ENCODE measurements at places on chromosomes 5 and 9. TPM values are rescaled to one million over a fixed set of nuclear protein-coding genes. Genes with fewer than 3 reads are reported as not detected.

PDE6A gene
- under 0.01 TPM for total RNA-seq

PDLIM4 gene
- total RNA-seq = 47.7 TPM

SHB gene
- total RNA-seq = 9.4 TPM

P4HA2 gene
- 155 TPM for total RNA-seq

DNA sequence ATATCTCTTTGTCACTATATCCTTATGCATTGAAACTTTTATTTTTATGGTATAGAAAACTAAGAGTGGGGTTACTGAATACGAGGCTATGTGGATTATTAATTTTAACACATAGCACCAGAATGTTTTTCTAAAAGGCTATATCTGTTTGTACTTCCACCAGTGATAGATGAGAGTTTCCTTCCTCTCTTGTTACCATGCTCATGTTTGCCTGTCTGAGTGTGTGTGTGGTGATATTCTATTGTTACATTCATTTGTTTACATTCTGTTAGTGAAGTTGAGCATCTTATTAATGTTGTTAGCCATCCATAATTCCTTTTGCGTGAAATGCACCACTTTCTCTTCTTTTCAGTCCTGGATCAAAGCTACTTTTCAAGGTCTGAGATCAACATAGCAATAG lies 54.1 kb upstream of the ALDH1A1 start:
- H3K4me1 ChIP-seq = peaks cover 4% of the 10 kb centered on the region
- H3K36me3 ChIP-seq = no peaks in the 10 kb centered on the region
- H3K27me3 ChIP-seq = peaks cover 3% of the 10 kb centered on the region
- DNase-seq = no peak
- no peak overlapping the region for H3K27ac ChIP-seq
- H3K4me3 ChIP-seq = no peak overlapping the region

GRCh38 chr9:131260751-131261452 lies 15.4 kb downstream of the FAM78A start:
- H3K4me1 ChIP-seq = peaks cover 9% of the 10 kb centered on the region
- H3K27ac ChIP-seq = no peak overlapping the region
- DNase-seq = peak; percentile 66

DNA sequence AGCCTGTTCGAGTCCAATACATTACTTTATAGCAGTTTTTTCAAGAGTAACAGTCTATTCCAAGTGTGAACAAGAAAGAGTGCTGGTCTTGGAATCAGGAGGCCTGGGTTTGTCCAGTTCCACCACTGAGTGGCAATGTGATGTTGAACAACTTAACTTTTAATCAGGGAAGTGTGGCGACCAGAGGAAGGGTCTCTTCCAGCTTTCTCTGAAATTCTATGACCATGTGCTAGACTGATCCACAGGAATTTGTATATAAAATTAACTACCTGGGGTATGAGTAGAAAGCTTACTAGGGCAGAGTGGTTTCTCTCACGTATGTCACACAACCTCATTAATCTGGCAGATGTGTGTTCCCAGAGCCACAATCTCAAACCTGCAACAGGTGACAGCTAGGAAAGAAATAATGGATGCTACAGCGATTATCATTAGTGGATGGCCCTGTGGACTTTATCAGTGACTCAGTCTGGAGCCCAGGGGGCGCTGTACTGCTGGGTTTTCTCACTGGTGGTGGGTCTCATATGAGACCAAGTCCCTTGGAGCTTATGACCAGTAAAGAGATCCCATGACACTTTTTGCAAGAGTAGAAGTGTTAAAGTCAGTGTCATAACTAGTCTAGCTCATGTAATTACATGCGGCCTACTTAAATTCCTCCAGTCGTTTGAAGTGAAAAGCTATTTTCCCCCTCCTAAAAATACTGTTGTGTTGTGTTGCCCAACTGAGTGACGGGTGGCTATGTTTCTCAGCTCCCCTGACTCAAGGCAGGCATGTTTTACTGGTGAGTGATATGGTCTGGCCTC lies 116.5 kb downstream of the GDNF start:
- no peaks in the 10 kb centered on the region for H3K27me3 ChIP-seq
- H3K4me1 ChIP-seq = peaks cover 58% of the 10 kb centered on the region
- no peak overlapping the region for H3K4me3 ChIP-seq
- peaks cover 13% of the 10 kb centered on the region for H3K36me3 ChIP-seq
- H3K27ac ChIP-seq = peak overlapping the region; percentile 85
- DNase-seq = no peak

DNA sequence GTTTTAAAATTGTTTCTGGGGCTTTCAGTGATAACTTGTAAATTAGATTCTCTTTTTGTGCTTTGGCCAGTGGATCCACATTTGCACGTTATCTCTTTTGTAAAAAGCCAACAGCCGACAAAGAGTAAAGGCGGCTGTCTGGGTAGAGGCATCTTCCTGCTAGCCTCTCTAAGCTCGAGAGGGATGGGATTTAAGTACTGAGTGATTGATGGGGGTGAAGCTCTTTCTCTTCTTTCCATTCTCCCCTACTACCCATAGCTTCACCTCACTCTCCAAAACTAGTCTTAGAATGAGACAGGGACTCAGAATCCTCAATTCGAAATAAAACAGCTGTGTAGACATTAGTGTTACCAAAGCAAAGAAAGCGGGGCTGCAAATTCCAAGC lies 3.4 kb downstream of the PBX3 start:
- DNase-seq = peak; percentile 30
- H3K27ac ChIP-seq = peak overlapping the region; percentile 66
- H3K27me3 ChIP-seq = no peaks in the 10 kb centered on the region
- peaks cover 20% of the 10 kb centered on the region for H3K4me1 ChIP-seq

DNA sequence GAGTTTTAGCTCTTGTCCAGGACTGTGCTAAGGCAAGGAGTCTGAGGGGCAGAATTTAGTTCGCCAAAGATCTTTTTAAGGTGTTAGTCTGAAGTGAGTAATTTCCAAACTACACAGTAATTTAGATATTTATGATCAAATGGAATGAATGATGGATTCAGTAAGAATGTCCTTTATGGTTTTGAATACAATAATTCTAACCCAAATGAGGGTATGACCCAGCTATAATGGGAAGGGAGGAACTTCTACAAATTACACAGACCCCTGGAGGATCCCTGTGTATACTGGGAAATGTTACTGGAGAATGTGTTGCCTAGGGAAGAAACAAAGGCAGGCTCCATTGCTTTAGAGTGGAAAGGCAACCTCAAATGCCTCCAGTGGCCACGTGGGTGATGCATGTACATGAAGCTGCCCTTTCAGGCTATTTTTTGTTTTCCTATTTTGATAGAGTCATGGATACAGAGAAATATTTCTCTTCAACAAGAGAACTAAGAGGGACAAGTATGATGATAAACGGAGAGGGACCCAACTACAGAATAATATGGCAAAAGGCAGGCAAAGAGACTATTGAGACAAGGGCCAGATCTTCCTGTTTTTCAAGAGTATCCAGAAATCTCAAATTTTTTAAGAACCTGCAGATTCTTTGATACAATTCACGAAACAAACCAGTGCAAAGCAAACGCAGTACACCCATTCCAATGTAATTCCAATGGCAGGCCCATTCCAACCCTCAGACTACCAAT lies 25.4 kb downstream of the SLC1A3 start:
- H3K4me3 ChIP-seq = no peak overlapping the region
- DNase-seq = peak; percentile 65
- H3K27ac ChIP-seq = no peak overlapping the region
- H3K4me1 ChIP-seq = peaks cover 19% of the 10 kb centered on the region
- H3K27me3 ChIP-seq = no peaks in the 10 kb centered on the region

GRCh38 chr9:114919611-114920010 lies 10.8 kb downstream of the TNFSF8 start:
- H3K4me3 ChIP-seq = no peak overlapping the region
- no peaks in the 10 kb centered on the region for H3K36me3 ChIP-seq
- peaks cover 48% of the 10 kb centered on the region for H3K27me3 ChIP-seq
- no peaks in the 10 kb centered on the region for H3K4me1 ChIP-seq
- no peak overlapping the region for H3K27ac ChIP-seq

GRCh38 chr5:164060786-164061355 lies 555.5 kb downstream of the MAT2B start:
- no peak overlapping the region for H3K4me3 ChIP-seq
- no peak overlapping the region for H3K27ac ChIP-seq
- DNase-seq = no peak
- no peaks in the 10 kb centered on the region for H3K4me1 ChIP-seq
- H3K27me3 ChIP-seq = no peaks in the 10 kb centered on the region
